Cardiac fibroblast (primary cell): ENCODE measurements at places on chromosomes 6 and 20.

- peak; percentile 88 for DNase-seq
Measured at GRCh38 chr6:155273431-155273830, 9.6 kb downstream of the CLDN20 start.

- no peak for DNase-seq
Measured at GRCh38 chr6:26500102-26500501, at the start of gene BTN1A1. Gene BTN1A1, plus strand, starts transcription at chr6:26500303. Its CDS starts 984 bp downstream, at chr6:26501287.

- DNase-seq, result no peak
Measured at GRCh38 chr6:94713446-94713845, 863.9 kb upstream of the MANEA start.

- DNase-seq, result no peak
Measured at GRCh38 chr20:16490696-16491095, 82.6 kb downstream of the KIF16B start.

- DNase-seq, result no peak
Measured at GRCh38 chr6:141349710-141350109, 783.0 kb upstream of the GJE1 start.

- DNase-seq, result peak; percentile 48
Measured at GRCh38 chr6:17930321-17930993, 57.0 kb downstream of the KIF13A start.
